ENCODE measurements at places on chromosomes 7 and 10. TPM values are rescaled to one million over a fixed set of nuclear protein-coding genes. Genes with fewer than 3 reads are reported as not detected.
A peak's percentile ranks its signal among the peaks of the same experiment; 100 is the strongest.

ZNF438 gene
- polyA plus RNA-seq, result 17.9 TPM

DNA sequence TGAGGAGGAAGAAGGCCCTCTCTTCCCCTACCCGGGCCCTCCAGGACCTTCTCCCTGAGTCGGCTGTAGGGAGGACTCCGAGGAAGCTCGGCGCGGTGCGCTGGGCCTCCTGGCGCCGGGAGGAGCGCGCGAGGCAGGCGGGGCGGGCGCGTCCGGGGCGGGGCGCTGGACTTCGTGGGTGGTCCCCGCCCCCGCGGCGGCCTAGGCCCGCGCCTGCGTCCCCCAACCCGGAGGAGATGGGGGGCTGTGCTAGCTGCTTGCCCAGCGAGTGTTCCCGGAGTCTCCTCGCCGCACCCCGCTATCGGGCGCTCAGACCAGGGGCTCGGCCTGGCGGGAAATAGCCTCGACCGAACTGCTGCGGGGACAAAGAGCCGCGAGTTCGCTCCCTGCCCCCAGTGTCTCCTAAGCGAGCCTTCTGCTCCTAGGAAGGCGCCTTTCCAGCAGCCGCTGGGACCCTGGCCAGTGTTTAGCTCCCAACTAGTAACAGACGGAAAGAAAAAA lies 19.2 kb upstream of the SMO start:
- peak; percentile 72 for DNase-seq

- no peak for DNase-seq
Observed at GRCh38 chr7:77415476-77415822, 700 bp downstream of the GSAP start.

DNA sequence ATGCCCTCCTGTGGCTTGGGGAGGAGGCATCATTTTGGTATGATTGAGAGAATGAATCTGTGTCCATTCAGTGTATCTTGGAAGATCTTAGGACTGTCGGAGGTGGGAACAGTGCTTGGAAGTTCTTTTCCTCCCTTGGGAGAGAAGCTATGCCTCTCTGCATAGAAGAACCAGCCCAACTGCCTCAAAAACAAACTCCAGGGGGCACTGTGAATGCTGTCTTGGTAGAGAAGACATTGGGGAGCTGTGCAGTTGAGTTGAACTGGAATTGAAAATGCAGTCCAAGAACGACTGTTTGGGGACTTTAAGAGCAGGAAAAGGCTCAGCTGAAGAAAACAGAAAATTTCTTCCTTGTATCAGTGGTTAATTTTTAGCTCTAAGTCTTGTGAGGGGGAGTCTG lies 4.9 kb upstream of the GJD4 start:
- DNase-seq, result no peak

GRCh38 chr10:85665681-85666080 lies 700.9 kb downstream of the GRID1 start:
- DNase-seq, result no peak

DNA sequence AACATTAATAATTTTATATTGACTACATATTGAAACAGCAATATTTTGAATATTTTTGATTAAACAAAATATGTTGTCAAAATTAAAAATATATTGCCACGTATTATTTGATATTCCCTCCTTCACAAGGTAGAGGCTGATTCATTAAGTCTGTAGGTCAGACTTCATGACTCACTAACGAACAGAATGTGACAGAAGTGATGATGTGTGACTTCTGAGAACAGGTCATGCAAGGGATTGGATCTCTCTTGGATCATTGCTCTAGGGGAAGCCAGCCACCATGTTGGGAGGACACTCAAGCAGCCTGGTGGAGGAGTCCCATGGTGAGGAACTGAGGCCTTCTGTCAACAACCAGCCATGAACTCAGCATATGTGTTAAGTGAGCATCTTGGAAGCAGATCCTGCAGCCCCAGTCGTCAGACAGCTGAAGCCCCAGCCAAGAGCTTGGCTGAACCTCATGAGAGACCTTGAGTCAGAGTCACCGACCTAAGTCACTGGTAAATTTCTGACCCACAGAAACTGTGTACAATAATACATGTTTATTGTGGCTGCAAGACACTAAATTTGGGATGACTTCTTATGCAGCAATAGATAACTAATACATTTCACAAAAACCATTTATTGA lies 66.6 kb downstream of the HTR5A start:
- no peak for DNase-seq

DNA sequence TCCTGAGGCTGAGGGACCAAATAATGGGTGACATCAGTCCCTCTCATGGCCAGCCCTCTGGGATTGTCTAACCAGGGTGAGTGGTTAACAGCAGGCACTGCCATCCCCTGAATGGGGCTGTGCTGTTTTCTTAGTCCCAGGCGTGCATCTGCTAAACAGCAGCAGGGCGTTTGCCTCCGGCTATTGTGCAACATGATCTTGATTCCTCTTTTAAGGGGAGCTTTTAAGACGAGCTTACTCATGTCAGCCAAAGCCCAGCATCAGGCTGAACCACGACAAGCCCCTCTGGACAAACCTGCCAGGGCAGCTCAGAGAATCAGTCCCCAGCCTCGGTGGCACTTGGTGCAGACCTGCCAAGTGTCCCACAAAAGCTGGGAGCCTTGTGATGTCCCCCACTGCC lies 16.2 kb upstream of the IGFBP3 start:
- no peak for DNase-seq
